Muscle of leg (tissue), 16 donors: ENCODE measurements at places on chromosomes 5 and 9. TPM values are rescaled to one million over a fixed set of nuclear protein-coding genes. Genes with fewer than 3 reads are reported as not detected.

DNA sequence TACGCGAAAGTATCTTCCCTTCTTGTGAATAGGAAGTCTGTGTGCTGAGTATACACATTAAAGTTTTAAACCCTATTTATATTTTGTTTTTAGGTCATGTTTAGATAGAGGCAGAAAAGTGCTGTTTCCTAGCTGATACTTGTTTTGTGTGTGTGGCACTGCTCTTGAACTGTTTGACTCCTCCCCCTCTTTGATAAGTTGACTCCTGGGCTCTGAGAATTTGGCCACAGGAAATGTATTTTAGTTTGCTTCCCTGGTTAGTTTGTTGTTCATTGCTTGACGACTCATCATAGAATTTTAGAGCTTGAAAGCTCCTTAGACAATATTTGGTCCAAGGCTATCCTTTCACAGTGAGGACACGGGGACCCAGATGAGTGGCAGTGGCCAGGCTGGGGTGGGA is 2.0 kb upstream of the CDC14B start:
- no peak for DNase-seq

Gene SLCO4C1
- polyA plus RNA-seq: 2.7 TPM

GRCh38 chr9:109728686-109729300 is 51.2 kb upstream of the PALM2AKAP2 start:
- DNase-seq: no peak

DNA sequence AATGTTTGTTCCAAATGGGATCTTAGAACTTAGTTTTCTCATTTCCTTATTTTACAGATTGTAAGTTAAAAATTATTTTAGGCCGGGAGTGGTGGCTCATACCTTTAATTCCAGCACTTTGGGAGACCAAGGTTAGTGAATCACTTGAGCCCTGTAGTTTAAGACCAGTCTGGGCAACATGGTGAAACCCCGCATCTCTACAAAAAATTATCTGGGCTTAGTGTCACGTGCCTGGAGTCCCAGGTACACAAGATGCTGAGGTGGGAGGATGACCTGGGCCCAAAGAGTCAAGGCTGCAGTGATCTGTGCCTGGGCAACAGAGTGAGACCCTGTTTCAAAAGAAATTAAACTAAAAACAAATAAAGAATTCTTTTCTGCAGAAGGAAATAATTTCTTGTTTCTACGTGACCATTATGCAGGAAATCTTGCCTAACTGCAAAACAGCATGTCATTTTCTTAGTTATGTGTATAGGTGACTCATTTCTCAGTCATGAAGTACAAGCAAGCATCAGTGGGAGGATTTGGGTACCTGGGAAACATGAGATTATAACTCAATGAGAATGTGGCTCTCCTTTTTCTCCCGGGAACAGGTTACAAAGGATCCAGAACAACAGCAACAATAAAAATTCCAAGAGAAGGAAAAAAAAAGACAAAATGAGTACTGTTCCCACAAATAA is 375.1 kb upstream of the ST8SIA4 start:
- no peak for DNase-seq

Gene CDK9
- 53.0 TPM for polyA plus RNA-seq

DNA sequence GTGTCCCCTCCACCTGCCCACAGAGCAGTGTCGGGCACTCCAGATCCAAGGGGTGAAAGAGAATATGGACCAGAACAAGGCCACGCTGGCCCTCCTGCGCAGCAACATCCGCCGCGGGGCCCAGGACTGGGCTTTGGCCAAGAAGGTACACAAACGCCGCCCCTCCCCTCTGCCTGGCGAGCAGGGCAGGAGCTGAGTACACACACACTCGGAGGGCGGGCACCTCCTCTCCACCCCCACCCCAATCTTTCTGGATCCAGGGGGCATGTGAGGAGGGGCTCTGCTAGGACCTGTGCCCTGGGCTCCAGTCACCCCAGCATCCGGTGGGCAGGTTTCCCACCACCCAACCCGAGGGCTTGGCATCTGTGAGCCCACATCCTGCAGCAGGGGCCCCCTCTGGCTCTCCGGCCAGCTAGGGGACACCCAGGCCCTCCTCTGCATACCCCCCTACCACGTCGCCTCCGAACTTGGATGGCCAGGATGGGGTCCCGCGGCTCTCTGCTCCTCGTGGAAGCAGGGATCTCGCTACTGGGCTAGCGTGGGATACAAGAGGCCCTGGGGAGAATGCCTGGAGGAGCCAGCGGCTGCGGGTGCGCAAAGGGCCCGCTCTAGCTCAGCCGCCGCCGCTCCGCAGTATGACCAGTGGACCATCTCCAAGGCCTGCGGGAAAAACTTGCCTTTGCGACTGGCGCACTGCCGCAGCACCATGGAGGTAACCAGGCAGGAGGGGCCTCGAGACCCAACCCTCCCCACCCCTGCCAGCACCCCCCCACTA is 3.1 kb downstream of the CCDC183 start:
- no peak for DNase-seq

GRCh38 chr5:147450606-147451005 is 59.3 kb downstream of the DPYSL3 start:
- no peak for DNase-seq

Gene ANKRD34B
- not detected for polyA plus RNA-seq

Gene PCDHB7
- polyA plus RNA-seq: 3.0 TPM

GRCh38 chr5:129174480-129174879 is 79.9 kb downstream of the ISOC1 start:
- peak; percentile 96 for DNase-seq

Gene ANKRD31
- polyA plus RNA-seq: 0.10 TPM

Gene ANKRD18A
- polyA plus RNA-seq: 0.81 TPM

- no peak for DNase-seq
These were observed 112.4 kb downstream of the MEF2C start for GRCh38 chr5:88770276-88771257.

DNA sequence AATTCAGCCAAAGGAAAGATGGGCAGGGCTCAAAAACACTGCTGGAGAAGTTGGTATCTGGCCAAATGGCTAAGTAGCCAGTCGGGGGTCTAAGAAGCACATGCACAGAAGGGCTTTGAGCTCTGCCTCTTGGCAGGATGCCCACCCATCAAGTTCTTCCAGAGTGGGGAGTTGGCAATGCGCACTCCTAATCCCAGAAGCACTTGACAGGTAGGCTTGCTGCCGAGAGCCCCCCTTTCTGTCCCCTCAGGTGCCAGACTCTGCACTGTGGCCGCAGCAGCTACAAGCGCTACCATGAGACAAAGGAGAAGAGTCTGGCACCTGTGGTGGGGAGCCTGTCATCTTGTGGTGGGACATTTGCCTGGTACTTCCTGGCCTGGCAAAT is 252.9 kb upstream of the SLC24A2 start:
- peak; percentile 25 for DNase-seq

GRCh38 chr9:32969270-32969669 is 32.2 kb downstream of the APTX start:
- DNase-seq: no peak

GRCh38 chr5:122130152-122130551 is 806 bp downstream of the ZNF474 start:
- no peak for DNase-seq

- DNase-seq: peak; percentile 69
These were observed 103.5 kb downstream of the SPRY4 start for GRCh38 chr5:142221091-142221860.

- no peak for DNase-seq
These were observed 430.8 kb upstream of the TNC start for GRCh38 chr9:115548609-115549260.

DNA sequence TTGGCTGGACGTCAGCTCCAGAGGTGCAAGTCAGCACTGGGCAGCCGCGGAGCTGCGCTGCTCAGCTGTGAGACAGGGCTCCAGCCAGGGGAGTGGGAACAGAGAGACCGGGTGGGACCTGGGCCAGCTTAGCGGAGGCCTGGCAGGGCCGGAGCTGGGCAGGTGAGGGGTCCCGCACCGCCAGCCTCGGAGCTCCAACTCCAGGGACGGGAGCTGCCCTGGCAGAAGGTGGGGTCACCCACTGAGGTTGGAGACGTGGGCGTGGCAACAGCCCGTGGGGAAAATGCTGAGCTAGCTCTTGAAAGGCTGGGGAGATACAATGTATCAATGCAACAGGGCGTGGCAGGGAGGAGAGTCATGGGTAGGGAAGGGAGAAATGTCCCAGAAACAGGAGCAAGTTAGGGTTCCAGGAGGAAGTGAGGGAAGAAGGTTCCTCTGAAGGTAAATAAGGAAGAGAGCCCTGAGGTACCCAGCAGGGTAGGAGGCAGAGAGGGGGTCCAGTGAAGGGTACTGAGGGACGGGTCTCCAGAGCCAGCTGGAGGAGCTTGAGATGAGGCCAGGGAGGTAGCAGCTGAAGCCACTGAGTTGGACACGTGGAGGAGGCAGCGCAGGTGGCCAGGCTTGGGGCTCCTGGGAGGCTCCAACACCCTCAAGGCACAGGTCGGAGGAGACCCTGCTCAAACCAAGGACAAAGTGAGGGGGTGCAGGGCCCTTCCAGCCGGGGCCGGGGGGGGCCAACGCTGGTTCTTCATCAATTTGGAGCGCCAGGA is 736 bp upstream of the NKD2 start:
- DNase-seq: no peak

Gene BRIX1
- polyA plus RNA-seq: 39.8 TPM

Gene TUSC1
- polyA plus RNA-seq: 13.2 TPM

DNA sequence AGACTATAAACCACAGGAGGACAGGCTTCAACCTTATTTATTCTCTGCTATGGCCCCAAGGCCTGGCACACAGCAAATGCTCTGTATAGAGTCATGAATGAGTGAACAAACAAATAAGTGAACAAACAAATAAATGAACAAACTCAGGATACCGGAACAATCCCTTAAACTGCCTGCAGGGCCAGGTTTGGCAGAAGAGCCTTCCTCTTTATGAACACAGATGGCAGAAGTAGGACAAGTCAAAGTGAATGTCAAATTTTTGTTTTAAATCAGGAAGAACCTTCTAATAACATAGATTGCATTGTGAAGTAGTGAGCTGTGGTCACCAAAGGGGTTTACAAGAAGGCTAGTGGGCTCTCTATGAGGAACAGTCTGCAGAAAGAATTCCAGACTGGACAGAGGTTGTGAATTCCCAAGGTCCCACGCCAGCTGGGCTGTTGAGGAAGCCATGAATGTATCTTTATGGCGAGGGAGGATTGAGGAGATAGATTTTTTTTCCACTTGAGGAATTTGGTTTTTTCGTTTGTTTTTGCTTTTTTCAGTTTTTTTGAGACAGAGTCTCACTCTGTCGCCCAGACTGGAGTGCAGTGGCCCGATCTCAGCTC is 30.3 kb upstream of the STING1 start:
- peak; percentile 55 for DNase-seq

- no peak for DNase-seq
These were observed 655 bp downstream of the MARVELD2 start for GRCh38 chr5:69415584-69415958.

DNA sequence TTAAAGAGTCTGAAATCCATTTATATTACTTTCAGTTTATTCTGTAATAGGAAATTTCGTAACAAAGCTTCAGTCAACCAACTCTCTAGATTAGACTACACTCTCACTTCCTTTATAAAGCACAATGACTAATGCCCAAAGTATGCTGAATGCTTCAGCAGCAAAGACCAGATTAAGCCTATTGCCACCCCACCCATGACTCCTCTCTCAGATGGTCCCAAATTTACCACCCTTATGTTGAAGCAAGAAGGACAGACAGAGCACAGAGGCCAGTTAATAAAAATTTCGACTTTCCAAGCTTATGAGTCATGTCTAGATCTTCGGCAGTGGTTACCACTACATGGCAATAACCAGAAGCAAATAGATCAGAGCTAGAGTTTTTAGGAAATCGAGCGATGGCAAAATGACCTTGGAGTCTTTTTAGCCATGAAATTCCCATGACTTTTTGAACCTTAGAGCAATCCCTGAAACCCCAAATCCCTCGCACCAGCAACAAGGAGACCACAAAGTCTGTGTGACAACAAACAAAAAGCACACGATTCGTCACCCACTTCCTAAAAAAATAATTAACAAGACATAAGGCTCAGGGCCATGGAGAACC is 287.8 kb upstream of the RASA1 start:
- peak; percentile 31 for DNase-seq
